ENCODE measurements at places on chromosomes 12 and 14.

- DNase-seq, result no peak
These were observed 296.1 kb upstream of the SYT1 start for GRCh38 chr12:78568321-78569020.

DNA sequence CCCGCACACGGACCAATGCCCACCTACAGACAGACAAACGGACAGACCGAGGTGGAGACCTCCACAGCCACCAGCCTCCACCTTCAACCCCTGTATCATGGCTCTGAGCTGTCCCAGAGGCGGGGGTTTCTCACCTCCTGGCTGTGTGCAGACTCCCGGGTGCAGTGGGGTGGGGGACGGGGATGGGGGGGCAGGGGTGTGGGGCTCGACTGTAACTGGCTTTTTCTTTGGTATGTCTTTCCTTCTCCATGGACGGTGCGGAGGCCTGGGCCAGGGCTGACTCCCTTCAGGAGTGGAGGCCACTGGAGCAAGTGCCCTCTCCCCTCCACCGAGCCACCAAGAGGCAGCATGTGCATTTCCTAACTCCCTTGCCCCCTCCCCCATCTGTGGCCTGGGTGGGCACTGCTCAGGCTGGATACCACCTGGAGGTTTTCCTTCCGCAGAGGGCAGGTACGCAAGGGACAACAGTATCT is 122.6 kb downstream of the ESRRB start:
- DNase-seq, result no peak

DNA sequence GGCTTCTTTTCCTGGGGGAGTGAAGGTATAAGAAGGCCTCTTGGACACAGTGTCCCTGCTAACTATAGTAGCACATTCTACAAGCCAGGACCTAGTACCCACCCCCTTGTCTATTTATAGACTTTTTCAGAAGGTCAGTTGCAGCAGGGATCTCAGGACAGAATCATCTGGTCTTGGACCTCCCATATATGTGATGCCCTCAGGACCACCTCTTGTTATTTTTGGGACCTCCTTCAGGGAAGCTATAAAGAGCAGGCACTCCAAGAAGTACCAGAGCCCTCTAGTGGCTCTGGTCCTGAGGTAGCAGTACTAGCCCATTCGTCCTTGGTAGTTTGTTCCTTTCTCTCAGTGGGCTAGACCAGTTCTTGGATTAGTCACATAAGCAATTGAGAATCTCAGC is 4.3 kb downstream of the COQ10A start:
- DNase-seq, result no peak

- no peak for DNase-seq
These were observed 41.6 kb downstream of the FBXO21 start for GRCh38 chr12:117148642-117149041.

- no peak for DNase-seq
These were observed 96.2 kb downstream of the FIGNL2 start for GRCh38 chr12:51752234-51752889.

DNA sequence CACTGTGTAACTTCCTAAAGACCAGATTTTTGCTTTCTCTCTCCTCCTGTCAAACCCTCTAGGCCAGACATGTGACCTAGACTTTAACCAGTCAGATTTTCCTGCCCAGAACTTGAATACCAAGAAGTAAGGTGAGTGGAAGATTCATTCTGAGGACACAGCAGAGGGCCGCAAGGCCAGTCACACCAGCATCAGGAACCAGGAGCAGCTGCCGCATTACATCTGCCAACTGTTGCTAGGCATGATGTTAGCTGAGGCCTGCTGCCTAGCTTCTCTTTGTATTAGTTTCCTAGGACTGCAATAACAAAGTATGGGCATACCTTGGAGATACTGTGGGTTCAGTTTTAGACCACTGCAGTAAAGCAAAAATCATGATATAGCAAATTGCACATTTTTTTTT is 101.9 kb upstream of the BMP4 start:
- no peak for DNase-seq

DNA sequence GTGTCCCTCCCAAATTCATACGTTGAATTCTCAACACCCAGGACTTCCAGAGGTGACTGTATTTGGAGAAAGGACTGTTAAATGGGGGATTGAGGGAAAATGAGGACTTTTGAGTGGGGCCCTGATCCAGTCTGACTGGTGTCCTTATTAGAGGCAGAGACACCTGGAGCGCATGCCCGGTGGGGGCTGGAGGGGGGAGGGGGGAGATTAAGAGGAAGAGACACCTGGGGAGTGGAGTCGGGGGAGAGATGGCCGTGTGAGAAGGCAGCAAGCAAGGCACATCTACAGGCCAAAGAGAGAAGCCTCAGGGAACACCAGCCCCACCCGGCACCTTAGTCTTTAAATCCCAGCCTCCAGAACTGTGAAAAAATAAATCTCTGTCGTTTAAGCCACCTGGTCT is 209.7 kb downstream of the SLC41A2 start:
- no peak for DNase-seq

DNA sequence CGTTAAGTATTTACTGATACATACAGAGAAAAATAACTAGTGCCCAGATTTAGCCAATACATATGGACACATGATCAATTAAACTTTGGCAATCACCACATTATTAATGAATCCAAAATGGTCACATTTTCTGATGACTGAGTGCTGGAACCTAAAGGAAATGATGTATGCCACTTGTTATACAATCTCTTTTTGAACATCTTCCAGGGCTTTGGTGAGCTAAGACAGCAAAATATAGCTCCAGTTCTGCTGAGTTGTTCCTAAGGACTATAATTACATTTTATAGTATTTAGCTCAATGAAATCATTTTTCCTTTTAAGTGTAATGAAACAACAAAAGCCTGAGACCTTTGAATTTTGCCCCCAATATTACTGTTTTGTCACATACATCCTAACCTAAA is 329.1 kb upstream of the ATP2B1 start:
- no peak for DNase-seq

GRCh38 chr12:104742551-104743201 is 215.4 kb downstream of the SLC41A2 start:
- DNase-seq, result peak; percentile 90

DNA sequence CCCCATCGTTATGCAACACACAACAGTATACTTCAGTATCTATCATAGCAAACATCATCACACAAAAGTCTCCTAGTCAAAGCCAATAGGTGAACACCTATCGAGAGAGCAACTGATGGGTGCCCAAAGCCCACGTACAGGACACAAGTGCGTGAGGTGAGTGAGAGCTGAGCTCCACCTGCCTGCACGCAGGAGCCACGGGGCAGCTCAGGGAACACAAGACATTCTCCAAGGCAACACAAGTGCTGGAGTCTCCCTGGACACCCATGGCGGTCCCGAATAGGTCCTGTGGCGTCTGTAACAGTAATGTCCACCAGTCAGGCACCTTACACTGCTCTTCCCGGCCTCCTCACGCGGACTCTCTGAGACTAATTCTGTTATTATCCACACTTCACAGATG is 44.3 kb downstream of the CDC42BPB start:
- no peak for DNase-seq

DNA sequence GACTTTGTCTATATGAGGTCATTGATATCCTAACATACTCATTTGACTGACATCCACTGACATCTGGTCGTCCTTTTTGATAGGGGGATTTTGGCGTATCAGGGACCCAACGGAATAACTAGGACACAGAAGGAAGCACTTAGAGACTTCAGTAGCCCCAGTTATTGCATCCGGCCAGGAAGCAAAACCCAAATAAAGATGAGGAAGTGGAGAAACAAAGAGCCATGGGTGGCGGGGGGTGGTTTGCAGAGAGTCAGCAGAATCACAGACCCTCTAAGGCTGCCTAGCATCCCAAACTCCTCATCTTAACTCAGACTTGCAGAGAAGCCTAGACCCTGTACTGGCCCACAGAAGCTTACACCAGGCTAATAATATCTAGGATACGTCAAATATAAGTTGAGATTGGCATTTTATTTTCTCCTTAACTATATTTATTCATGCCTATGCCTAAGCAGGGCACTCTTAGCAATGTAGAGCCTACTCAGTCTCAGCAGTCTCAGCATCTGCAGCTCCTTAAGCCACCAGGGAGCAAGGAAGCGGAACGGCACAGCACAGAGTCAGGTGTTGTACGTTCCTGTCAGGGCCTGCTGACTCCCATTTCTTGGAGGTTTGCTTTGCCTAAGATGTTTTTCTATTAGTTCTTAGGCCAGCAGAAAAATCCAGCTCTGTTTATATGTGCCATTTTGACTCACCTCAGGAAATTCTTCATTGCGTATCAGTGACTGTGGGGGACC is 45.1 kb downstream of the KCNA1 start:
- no peak for DNase-seq

- no peak for DNase-seq
These were observed 171.7 kb upstream of the LHX5 start for GRCh38 chr12:113643177-113643974.

DNA sequence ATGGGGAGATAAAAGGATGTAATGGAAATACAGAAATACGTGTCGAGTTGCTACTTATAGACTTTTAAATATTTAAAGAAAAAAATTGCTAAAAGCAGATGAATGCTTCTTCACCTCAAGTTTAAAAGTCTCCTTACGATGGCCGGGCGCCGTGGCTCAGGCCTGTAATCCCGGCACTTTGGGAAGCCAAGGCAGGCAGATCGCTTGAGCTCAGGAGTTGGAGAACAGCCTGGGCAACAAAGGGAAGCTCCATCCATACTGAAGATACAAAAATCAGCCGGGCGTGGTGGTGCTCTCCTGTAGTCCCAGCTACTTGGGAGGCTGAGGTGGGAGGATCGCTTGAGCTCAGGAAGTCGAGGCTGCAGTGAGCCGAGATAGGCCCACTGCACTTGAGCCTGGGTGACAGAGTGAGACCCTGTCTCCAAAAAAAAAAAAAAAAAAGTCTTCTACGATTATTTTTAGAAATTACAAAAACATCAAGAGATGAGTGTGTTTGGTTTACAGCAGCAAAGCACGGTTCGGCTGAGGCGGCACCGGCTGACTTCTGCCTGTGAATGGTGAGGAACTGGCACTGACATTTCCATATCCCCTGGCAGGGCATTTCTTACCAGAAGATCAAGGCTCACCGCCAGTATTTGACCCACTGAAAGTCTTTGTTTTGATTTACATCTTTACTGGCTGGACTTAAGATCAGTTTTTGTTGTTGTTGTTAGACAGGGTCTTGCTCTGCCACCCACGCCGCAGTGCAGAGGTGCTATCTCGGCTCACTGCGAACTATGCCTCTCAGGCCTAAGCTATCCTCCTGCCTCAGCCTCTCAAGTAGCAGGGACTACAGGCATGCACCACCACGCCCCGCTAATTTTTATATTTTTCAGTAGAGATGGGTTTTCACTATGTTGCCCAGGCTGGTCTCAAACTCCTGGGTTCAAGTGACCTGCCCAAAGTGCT is 3.9 kb upstream of the MTA1 start:
- no peak for DNase-seq

Measured in NCI-H1092 (cell line).